ENCODE measurements at places on chromosomes 3 and 15.
A peak's percentile ranks its signal among the peaks of the same experiment; 100 is the strongest.

GRCh38 chr3:127754411-127755304 is 67.7 kb downstream of the MGLL start:
- DNase-seq: no peak

- DNase-seq: no peak
These were observed 55.3 kb upstream of the P2RY1 start for GRCh38 chr3:152779653-152780052.

- no peak for DNase-seq
These were observed 315.4 kb downstream of the PTPRG start for GRCh38 chr3:61876797-61877196.

DNA sequence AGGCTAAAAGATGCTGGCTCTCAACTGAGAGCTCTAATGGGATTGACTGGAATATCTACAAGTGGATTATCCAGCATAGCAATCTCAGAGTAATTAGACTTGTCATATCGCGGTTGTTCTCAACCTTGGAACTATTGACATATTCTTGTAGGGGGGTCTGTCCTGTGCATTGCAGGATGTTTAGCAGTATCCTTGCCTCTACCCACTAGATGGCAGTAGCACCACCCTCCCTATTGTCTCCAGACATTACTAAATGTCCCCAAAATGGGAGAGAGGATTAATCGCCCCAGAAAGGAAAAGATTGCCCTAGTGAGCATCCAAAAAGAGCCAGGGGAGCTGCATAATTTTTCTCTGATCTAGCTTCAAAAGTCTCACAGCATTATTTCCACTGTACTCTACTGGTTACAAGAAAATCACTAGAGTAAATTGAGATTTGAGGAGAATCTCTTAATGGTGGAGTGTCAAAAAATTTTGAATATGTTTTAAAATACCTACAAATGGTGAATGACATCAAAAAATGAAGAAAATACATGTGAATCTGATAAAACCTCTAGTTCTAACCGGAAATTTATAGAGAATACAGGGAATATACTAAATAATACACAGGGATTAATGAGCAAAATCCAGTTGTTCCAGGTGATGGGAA is 388.2 kb upstream of the AGTR1 start:
- DNase-seq: peak; percentile 5

DNA sequence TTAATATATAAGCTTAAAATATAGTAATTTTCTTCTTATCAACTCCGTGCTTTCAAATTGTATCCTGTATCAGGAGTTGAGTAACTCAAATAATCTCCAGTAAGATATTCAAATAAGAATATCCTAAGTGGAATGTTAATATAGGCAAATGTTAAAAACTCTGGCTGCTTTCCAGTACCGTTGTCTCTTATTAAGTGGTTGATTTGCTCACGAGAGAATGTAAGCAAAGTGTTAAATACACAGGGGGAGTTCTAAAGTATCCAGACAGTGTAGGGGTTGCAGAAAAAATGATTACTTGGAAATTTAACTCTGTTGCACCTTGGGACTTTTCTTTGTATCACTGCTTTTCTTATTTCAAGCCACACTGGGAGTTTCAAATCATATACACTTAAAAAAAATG is 478.9 kb upstream of the TBL1XR1 start:
- no peak for DNase-seq

- peak; percentile 79 for DNase-seq
These were observed 196.4 kb downstream of the RORA start for GRCh38 chr15:61032600-61033286.

DNA sequence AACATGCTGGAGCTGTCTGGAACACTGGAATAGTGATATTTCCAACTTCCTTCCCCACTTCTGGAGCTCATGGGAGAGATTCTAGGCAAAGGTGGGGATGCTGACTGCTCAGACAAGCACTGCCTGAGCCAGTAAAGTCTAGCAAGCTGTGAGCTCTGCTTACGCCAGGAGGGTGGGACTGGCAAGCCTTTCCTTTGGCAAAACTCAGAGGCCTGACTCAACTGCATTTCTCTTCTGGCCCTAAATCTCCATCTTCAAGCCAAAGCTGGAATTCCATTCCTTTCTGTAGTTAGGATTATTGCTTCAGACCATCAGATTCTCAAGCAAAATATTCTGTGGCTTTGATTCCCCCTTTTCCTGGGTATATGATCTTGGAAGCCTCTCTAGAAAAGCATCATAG is 20.3 kb upstream of the EPB42 start:
- DNase-seq: no peak

DNA sequence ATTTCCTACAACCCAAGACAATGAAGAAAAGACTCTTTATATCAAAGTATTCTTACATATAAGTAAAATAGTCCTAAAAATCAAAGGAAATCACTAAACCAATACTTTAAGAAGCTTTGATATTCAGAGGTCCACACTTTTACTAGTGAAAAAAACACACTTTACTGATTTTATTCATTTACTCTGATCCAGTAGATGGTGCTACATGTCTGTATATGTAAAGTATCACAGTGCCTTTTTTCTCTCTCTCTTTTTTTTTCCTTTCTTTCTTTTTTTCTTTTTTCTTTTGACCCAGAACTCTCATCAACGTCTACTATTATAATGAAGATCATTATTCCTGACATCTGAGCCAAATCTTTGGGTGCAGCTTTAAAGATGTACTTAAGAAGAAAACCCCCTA is 10.8 kb upstream of the CCDC39 start:
- DNase-seq: no peak

- DNase-seq: no peak
These were observed 612.8 kb downstream of the MAGI1 start for GRCh38 chr3:65425880-65426279.

- DNase-seq: no peak
These were observed 23.1 kb downstream of the XRN1 start for GRCh38 chr3:142424754-142425153.

DNA sequence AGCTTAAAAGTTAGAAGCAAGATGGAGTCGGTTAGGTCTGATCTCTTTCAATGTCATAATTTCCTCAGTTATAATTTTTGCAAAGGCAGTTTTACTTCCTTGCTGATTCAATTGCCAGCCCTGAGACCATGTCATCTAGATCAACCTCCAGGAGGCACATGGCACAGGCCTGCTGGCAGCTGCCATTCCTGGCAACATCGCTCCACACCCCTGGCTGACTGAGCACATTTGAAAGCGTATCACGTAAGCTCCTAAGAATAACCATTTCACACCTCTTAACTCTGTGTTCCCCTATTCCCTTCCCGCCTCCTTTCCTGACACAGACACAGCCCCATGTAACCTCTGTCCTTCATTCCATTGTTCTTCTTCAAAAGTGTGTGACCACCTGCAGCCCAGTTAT is 313.9 kb upstream of the CTNNB1 start:
- DNase-seq: no peak

DNA sequence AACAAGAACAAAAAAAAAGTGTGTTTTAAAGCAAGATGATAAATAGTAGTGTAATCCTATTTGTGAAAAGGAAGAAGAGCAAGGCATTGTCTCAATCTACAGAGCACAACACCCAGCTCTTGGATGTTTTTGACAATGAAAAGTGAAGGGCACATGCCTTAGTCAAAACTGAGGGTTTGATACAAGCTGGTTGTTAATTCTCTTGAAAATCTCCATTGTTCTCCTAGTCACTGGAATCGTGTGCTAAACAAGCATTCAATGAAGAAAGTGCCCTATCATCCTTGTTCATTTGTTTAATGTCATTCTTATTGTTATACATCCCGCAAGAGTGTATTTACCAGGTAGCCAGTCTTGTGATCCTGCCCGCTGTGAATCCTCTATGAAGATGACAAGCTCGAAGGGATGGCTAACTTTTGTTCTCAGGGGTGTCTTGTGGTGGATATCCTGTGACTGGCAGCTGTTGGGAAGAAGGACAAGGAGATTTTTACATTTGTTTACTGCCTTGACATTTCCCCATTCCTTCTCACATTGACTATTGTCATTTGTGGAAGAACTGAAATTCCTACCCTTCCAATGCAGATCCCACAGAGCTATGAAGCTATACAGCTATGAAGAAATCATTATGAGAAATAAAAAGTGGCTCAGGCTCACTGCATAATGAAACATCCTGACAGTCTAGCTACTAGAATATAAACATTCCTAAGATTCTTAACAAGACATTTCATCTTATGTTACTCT is 175.9 kb downstream of the VGLL3 start:
- no peak for DNase-seq

DNA sequence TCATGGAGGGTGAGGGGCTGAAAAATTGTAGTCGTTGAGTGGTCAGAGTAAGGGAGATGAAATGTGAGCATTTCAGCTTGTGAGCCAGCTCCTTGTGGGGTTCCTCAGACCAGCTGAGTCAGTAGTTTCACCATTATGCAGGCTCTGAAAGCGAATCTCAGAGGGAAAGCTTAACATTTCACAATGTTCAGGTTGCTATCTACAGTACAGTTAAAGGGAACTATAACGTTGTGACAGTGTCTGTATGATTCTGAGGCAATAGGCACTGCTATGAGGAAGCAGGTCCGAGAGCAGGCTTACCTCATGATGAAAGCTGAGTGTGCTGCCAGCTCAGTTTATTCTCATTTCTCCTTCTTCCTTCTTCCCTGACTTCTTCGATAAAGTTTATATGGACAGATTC is 469.6 kb downstream of the EDEM1 start:
- DNase-seq: no peak

DNA sequence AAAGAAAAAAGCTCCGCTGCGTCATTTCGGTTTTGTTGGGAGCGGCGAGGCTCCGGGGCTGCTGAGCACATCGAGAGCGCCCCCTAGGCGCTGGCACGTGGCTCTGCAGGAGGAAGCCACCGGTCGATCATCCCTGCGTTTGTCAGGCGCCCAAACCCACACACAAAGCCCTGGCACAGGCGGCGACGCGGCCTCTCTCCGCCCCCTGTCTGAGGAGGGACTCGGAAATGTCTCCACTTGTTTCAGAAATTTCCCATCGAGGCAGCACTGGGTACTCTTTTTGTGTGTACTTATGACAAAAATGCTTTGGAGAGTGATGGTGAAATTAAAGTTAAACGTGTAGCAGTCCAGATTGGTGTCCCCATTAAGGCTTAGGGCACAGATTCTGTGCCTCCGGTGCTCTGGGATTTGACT is 407.3 kb upstream of the ONECUT1 start:
- DNase-seq: peak; percentile 60

DNA sequence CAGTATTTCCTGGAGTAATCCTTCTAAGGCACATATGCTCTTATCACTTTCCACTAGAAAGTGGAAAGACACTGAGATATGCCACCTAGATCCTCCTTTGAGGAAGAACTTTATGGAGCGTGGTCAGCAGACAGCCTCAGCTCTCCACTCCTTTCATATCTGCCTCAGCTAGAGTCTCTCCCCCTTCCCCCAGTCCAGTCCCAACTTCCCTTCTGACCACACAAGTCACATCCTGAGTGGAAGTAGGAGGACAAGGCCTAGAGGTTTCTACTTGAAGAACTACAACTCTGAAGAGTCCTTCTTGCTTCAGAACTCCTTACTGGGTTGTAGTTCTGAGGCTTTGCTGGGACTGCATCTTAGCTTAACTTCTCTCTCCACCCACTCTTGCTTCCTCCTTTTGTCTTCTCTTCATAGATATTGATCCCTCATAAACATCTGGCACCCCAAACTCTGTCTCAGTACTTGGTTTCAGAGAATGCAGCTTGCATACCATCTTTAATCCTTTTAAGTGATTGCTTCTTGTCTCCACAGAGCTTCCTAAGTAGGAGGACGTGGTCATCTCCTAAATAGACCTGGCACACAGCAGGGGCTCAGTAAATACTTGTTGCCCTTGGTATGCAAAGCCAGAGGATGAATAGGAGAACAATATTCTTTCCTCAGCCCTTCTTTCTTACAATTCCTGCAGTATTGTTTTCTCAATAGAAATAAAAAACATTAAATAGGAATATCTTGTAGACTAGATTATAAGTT is 109.6 kb downstream of the OXSM start:
- DNase-seq: no peak

DNA sequence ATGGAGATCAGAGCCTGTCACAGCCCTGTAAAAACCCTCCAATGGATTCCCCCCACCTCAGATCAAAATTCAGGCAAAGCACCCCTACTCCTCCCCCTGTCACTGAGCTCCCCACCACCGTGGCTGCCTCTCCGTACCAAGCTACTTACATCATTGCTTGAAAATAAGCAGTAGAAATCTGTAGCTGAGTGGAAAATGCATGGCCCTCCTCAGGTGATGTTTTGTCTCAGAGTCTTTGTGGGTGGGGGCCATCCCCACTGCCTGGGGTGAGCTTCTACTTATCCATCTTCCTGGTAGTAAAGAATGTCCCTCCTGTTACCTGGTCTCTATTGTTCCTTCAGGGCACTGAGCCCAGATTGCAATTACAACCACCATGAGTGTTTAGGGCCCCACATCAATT is 34.5 kb downstream of the SLCO2A1 start:
- no peak for DNase-seq

GRCh38 chr3:177523067-177523675 is 325.9 kb upstream of the TBL1XR1 start:
- no peak for DNase-seq

GRCh38 chr3:11195721-11196332 is 41.5 kb downstream of the HRH1 start:
- no peak for DNase-seq

DNA sequence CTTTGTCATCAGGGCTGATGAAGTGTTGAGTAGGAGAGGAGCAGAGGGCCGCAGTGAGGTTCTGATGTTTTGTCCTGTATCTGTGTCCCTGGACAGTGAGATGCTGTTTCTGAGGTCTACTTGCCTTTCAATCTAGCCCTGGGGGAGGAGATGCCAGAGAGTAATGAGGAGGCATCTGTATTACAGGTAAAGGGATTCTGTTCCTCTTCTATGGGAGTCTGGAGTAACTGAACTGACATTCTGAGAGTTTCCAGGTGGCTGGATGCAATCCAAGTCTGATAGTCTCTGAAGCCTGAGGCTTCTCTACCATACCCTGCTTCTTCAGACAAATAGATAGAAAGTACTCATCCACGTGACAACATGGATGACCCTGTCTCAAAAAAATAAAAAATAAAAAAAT is 60.9 kb downstream of the IL12A start:
- no peak for DNase-seq

DNA sequence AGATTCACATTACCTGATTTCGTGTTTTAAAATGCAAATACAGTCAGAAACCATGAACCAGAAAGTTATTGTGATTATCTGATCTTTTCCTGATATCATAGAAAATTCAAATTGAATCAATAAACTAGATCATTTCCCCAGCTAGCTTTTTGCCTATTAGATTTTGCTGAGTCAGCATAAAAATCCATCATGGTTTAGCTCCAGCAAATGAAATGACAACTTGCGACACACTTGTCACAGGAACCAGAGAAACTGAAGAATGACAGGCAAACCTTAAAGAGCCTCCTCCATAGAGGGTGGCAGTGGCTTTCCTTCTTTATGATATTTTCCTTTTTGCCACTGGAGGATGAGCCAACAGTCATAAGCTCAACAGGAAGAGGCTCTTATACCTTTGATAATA is 30.6 kb upstream of the TMEM108 start:
- DNase-seq: no peak
